Posterior vena cava (tissue), 2 donors: ENCODE measurements at places on chromosomes 7 and 10. TPM values are rescaled to one million over a fixed set of nuclear protein-coding genes. Genes with fewer than 3 reads are reported as not detected.
A peak's percentile ranks its signal among the peaks of the same experiment; 100 is the strongest.

GRCh38 chr7:130384841-130385599 is 4.7 kb downstream of the CPA1 start:
- DNase-seq: peak; percentile 35

GRCh38 chr10:98258683-98259454 is 9.1 kb downstream of the LOXL4 start:
- DNase-seq: no peak

DNA sequence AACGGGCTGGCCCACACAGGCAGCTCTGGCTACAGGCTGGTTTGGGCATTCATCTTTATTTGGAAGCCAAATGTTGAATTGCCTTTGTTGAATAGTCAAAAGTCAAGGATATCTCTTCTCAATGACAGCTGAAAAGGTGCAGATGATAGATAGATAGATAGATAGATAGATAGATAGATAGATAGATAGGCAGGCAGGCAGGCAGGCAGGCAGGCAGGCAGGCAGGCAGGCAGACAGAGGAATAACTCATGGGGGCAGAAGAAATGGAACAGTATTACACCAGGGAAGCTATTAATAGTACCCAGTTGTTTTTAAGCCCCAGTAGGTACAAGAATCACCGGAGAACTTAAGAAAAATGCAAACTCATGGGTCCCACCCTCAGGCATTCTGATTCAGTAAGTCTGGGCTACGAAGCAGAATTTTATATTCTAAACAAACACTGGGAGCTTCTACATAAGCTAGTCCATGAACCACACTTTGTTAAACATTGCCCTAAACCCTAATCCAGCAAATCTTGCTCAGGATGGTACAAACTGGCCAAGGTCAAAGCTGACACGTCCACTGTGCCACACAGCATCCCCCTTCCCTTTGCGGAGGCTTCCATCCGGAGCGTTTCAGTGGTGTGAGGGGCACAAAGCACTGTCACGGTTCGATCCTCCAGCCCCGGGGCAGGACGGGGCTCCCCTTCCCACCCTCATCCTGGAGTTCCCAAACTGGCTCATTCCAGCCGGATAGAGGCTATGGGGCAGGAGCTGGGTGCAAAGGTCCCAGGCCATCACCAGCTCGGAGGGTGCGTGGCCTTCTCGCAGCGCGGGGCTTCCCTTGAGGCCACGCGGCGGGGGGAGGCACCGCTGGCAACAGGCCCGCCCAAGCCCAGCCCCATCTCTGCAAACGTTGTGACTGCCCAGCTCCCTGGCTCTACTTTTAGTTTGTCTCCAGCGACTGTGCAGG is 6.7 kb downstream of the PRKAG2 start:
- peak; percentile 58 for DNase-seq

DNA sequence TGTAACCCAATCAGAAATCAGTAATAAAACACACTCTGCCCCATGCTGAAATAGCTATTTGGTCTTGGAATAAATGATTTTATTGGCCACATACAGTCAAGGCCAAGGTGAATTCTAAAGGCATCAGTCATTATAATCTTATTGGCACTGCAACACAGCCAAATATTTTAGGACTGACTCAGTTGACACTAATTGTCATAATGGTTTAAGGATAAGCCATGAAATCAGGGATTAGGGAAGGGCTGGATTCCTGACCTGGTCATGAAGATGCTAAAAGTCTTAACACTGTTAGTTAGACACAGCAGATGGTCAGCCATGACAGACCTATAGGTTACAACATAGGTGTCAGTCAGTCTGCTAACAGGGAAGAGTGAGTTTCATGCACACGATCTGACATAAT is 330.3 kb upstream of the NPSR1 start:
- no peak for DNase-seq

- peak; percentile 58 for DNase-seq
Observed at GRCh38 chr7:47378728-47379395, 203.0 kb downstream of the TNS3 start.

DNA sequence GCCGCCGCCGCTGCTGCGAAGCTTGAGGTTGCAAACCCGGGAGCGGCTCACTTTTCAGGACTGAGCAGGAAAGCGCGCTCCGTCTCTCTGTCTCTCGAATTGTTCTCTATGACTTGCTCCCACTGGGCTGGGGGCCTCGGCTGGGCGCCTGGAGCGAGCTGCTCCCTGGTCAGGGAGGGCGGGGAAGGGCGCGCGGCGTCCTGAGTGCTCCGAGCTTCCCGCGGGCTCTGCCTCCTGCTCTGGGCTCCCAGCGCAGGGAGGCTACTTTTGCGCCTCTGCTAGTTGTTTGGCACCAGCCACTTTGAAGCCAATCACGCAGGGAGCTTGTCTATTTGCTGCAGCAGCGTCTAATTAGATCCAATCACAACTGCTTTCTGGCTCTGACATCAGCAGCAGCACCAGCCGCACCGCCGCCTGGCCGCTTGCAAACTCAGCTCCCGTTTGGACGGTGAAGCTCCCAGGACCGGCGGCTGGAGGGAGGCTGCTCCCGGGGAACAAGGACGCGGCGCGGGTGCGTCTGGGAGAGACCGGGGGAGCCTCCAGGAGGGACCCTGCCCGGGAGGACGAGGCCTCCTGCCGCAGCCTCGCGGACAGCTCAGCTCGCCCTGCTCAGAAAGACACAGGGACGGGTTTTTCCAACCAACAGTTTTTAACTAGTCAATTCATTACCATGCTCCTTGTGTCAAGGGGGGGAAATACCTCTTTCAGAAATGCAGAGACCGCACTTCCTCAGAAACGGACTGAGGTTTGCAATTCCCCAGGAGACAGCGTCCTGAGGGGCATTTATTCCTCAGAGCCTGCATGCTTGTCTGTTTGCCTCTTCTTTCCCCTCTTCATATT is at the start of gene ADARB2:
ADARB2 (minus strand) TSS at position 304 of the 840 bp plus-strand sequence.
- no peak for DNase-seq

- no peak for DNase-seq
Observed at GRCh38 chr10:29668628-29669027, 33.9 kb upstream of the SVIL start.

DNA sequence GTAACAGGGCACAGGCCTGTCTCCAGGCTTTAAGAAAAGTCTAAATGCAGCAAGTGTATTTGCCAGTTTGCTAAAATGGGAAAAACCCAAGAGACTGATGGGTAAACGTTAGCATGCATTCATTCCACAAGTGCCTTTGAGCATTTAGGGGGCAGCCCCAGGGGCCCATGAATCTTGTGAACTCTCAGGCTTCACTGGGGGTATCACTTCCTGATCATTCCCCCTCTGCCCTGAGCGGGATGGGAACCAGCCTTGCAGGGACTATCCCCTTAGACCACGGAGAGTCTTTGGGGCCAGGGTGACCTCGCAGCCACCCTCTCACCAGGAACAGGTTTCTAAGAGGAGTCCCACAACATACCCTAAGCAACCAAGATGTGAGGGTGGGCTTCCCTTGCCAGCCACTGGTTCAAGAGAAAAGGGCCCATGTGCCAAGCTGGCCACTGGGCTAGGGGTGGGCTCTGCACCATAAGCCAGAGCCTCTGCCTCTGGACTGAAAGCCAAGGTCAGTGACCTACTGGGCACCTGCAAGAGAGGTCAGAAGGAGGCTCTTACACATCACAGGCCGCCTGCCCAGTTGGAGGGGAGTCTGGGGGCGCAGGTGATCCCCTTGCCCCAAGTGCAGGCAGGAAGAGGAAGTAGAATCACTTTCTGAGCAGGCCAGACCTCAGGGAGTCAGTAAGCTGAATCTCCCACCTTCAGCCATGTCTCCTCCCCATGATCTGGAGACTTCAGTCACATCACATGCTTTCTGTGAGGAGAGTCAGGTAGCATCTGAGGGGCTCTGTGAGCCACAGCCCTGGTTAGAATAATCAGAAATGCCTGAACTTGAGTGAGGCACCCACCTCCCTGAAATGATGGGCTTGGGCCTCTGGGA is 75.0 kb downstream of the C10orf105 start:
- no peak for DNase-seq

DNA sequence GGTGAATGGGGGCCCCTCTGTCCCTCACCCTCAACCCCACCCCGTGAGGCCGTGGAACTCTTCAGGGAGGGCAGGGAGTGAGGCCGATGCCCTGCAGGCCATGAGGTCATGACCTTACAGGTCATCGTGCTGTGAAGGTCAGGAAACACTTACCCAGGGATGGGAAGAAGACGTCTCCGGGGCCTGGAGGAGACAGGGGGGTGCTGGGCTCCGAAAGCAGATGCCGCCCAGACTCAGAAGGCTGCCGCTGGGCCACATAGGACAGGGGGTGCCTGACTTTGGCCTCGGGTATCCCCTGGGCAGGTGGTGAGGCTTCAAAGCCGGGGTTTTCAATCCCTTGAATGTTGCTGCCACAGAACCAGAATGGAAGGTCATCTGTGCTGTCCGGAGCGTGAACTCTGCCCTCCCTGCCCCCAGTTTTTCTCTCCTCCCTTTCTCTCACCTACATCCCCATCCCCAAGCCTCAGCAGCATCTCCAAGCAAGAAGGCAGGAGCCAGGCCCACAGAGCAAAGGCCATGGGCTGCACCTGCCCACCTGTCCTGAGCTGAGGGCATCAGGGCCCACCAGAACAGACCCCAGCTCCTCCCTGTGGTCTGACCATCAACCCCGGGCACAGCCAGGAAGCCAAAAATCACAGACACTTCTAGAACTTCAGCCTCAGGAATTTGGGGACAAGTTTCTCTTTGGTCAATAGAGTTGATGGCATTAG is 21.6 kb downstream of the VSIR start:
- DNase-seq: no peak

- DNase-seq: no peak
Observed at GRCh38 chr7:11297126-11297625, 323.5 kb downstream of the PHF14 start.

- DNase-seq: no peak
Observed at GRCh38 chr10:126187399-126187798, 200.9 kb downstream of the ADAM12 start.

DNA sequence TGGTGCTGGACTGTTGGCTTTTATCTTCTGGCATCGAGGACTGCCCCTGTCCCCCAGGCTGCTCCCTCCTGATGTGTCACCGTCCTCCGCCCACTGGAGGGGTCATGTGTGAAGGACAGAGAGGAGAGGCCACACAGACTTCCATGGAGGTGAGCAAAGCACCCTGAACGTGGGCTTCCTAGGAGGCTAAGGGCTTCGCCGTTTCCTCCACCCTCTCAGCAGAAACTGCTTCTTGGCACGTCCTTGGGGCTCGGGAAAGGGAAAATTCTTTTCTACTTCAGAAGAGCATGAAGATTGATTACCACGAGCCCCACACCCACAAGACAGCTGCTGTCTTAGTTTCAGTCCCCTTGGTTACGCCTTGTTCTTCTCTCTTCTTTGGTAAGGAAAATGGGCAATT is 218.2 kb downstream of the CCDC3 start:
- DNase-seq: no peak

DNA sequence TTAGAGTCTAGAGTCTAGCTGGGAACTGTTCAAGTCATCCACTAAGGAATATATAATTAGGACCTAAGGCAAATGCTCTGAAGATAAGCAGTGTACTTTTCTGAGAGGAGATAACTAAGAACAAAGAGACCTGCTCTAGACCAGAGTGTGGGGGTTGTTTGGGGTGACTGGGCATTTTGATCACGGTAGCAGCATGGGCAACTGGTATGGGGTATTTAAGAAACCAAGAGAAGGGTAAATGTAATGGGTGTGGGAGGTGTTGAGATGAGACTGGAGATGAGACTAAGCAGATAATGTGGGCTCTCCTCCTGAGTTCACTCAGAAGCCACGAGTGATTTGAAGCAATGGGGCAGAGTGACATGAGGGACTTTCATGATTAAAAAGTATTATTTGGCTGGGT is 1082.9 kb downstream of the GATA3 start:
- no peak for DNase-seq

GRCh38 chr10:113493195-113493594 is 59.7 kb upstream of the HABP2 start:
- no peak for DNase-seq

GRCh38 chr7:154649434-154649833 is 353.5 kb downstream of the PAXIP1 start:
- no peak for DNase-seq

- DNase-seq: peak; percentile 60
Observed at GRCh38 chr10:132138596-132138995, 48.2 kb upstream of the DPYSL4 start.

DNA sequence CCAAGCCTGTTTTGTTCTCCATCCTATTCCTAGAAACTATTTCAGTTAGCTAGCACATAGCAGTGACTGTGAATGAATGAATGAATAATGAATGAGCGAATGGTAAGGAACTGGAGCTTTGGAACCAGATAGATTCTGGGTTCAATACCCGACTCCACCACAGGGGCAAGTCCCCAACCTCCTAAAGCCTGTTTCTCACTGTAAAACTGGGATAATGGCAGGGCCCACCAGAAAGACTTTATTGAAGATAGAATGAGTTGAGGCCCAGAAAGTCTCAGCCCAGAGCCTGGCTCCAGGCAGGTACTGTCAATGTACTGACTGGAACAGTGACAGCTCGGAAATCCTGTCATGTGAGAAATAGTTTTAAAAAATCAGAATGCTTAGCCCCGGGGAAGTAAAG is 1.1 kb upstream of the CDH23 start:
- no peak for DNase-seq

- no peak for DNase-seq
Observed at GRCh38 chr10:74027702-74028101, 29.8 kb downstream of the VCL start.

DNA sequence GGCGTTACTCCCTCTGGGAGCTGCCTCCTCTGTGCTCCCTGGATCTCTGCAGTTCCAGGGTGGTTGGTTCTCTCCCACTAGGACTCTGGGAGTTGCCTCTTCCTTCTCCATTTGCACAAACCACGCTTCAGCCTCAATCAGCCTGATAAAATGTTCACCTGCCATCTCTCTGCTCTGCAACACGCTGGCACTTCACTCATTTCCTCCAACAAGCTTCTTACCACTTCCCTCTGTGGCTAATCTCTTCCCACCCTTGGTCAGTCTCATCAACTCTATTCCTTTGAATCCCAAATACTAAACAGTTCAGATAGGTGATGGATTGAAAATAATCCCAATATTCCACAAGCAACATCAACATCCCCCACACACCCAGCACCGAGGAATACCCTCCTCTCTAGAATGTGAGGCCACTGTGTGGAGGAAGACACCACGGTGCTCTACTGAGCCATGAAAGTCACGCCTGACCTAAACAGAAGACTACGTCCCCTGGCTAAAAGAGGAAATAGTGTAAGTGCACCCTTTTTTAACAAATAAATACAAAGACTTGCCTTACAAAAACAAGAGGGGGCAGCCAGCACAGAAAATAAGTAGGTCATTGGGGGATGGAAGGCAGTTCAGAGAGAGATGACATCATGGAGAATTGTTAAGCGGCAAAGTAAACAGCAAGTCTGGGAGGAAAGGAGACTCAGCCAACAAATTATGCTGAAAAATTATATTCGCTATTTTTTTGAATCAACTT is 1.9 kb upstream of the FAM170B start:
- no peak for DNase-seq

- peak; percentile 89 for DNase-seq
Observed at GRCh38 chr10:124703778-124704427, 40.3 kb downstream of the FAM53B start.

- DNase-seq: peak; percentile 60
Observed at GRCh38 chr10:124296121-124296812, 122.5 kb downstream of the OAT start.

CCDC172 gene
- total RNA-seq: not detected

NANOS1 gene
- total RNA-seq: 1.5 TPM

ZMYND11 gene
- 87.1 TPM for total RNA-seq

RNLS gene
- total RNA-seq: 6.3 TPM

LRIT1 gene
- total RNA-seq: not detected

ENTPD1 gene
- 92.9 TPM for total RNA-seq

ARMC3 gene
- not detected for total RNA-seq

TAS2R4 gene
- 1.3 TPM for total RNA-seq

LRMDA gene
- 18.0 TPM for total RNA-seq
